ENCODE measurements at places on chromosomes 1 and 21.
A peak's percentile ranks its signal among the peaks of the same experiment; 100 is the strongest.

GRCh38 chr1:71521655-71522264 lies 440.9 kb upstream of the ZRANB2 start:
- peak; percentile 30 for DNase-seq

- no peak for DNase-seq
Observed at GRCh38 chr1:198624648-198624980, 14.2 kb upstream of the PTPRC start.

DNA sequence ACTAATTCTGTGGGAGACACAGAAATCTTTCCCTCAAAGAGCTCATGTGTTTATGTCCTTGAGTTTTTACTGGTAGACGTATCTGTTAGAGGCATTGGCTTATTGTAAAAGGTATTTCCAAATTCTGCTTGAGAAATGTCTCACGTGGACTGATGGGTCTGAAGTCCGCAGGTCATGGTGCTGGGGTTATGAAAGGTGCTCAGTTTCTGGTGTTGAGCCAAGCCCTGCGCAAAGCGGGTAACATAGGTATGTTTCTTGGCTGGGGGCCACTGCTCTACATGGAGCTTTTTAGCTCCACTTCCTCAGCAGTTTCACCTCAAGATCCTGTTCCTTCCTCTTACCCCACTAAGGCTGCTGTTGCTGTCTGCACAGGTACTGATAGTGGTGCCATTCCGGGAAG lies 10.8 kb downstream of the UTP25 start:
- no peak for DNase-seq

- no peak for DNase-seq
Observed at GRCh38 chr1:117171900-117172511, 38.7 kb downstream of the VTCN1 start.

- no peak for DNase-seq
Observed at GRCh38 chr1:233432916-233433315, 105.4 kb downstream of the MAP3K21 start.

GRCh38 chr1:179870870-179871269 lies 6.7 kb downstream of the TOR1AIP2 start:
- DNase-seq, result no peak

DNA sequence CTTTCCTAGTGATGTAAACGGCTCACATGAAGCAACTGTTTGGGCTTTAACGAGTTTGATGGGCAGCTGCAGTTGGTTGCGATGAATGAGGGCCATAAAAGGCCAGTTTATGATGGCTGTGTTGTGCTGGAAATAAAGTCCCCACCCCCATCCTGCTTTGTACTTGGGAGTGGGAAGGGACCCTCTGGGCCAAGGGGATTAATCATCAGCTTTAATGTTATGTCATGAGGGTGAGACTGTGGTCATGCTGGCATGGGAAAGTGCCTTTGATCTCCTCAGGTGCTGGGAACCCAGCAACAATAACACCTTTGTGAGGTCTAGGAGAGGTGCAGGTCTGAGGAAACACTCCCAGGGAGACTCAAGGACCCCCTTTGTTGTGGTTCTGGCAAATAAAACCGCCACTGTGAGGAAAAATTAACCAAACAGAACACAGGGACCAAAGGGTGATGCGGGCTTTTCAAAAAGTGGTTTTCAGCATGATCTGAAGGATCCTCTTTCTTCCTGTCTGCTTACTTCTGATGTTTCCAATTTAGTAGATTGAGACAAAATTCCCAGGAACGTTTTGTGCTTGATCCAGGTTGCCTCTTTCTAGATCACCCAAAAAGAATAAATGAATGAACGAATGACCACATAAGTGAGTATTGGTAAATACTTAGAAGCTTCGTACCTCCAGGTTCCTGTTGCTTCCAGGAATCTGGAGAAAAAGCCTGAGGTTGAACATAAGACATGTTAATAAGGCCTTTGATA lies 257.8 kb upstream of the HOOK1 start:
- DNase-seq, result no peak

All from EL (cell line).